ENCODE measurements at places on chromosomes 12 and 14.

GRCh38 chr12:28941248-28941647 lies 207.8 kb upstream of the FAR2 start:
- DNase-seq: no peak

- DNase-seq: no peak
Observed at GRCh38 chr12:96078231-96079135, 43.1 kb upstream of the LTA4H start.

GRCh38 chr14:93146119-93146518 lies 30.4 kb upstream of the ITPK1 start:
- no peak for DNase-seq

DNA sequence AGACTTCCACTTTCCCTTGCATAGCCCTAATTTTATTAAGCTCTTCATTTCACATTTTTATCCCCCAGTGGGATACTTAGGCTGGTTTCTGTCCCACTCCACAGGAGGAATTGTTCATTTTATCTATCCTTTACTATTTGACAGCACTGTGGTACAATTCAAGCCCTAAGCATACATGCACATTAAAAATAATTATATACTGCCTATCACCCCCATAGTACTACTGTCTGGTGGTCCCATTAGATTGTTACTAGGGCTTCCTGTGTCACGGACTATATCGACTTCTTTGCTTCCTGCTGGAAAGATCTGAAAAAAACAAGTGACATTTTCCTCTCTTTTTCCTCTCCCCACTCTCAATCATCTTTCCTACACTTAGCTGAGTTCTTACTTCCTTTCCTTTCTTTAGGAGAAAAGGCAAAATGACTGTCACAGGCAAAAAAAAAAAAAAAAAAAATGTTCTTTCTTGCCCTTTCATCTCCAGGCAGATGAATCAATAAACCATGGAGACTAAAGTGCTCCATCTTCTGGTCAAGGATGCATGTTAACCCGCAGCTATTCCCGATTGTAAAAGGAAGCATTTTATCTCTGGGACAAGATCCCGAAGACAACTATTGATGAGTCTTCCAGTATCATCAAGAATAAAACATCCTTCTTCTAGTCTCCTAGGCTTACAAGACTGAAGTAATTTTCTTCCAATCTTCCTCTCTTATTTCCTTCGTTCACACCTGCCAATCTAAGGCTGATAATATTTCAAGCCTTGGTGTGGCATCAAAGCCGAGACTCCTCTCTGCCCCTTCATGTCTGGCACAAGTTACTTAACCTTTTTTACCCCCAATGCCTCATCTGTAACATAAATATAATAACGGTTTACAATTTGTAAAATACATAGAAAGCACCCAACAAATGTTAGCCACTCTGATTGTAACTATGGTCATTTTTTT lies 94.4 kb upstream of the PLEKHG7 start:
- no peak for DNase-seq

DNA sequence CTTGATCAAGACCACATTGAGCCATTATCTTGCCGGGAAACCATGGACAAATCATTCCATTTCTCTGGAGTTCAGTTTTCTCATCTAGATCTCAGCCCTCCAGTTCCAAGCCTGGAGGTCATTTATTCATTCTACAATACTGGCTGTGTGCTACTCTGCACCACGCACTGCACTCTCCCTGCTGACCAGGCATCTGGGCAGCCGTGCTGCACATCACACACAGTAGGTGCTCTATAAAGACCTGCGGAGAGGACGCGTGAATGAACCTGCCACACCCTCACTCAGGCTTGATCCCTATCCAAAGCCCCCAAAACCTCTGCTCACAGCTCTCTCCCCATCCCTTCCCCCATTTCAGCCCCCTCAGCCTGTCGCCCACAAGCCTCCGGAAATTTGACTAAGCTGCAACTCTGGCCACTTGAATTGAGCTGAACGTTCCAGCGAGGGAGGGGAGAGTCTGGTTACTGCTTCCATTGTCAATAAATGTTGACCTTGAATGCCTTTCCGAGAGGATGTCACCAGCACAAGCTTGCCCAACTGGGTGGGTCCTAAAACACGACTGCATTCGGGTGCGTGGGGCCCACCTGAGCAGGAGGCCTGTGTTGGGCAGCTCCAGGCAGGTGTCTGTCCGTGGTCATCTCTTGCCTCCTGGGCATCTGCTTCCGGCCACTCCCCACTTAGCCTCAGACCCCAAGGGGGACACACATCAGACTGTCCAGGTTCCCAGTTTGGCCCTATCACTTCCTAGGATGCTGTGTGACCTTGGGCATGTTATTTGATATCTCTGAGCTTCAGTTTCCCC lies 17.8 kb downstream of the FAIM2 start:
- no peak for DNase-seq

DNA sequence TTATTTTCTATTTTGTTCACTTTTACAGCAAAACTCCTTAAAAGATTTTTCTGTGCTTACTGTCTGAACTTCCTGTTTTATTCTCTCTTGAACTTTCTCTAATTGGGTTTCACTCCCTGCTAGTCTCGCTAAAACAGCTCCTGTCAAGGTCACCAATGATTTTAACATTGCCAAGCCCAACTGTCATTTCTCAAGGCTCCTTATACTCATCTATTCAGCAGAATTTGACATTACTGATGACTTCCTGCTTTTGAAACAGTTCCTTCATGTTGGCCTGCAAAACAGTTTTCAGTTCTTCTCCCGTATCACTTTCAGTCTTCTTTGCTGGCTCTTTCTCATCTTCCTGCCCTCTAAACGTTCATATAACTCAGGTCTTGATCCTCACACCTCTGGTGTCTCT lies 268.5 kb upstream of the USP15 start:
- DNase-seq: no peak

- DNase-seq: no peak
Observed at GRCh38 chr14:94048691-94049624, 22.8 kb downstream of the OTUB2 start.

DNA sequence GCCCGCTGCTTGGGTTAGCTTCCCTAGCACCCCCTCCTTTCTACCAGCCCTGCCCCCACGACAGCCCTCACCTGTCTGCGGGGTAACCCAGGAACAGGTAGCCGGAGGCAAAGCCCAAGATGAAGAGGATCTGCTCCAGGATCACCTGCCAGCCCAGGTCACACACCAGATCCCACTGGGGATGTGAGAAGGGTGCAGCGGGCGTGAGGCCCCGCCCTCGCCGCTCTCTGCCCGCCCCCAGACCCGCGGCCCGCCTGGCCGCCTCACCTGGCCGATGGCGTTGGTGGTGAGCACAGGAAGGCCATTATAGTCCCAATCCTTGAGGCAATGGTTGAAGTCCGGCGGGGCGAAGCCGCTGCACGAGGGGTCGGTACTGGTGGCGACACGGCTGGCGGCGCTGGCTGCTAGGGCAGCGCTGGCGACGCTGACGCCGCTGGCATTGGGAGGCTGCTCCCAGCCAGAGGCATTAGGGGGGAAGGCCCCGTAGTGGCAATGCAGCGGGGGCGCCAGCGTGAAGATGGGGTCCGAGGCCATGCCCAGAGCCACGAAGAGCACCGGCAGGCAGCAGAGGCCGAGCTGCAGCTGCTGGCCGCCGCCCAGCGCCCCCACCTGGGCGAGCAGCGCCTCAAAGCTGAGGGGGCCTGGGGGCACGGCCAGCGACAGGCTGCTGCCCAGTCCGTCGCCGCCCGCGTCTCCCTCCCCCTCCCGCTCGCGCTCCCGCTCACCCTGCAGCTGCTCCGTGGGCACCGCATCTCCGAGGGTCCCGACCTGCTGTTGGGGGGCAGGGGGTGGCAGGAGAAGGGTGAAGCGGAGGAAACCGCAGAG lies 794 bp downstream of the SLC22A17 start:
- no peak for DNase-seq

- no peak for DNase-seq
Observed at GRCh38 chr12:68264857-68265256, 11.5 kb upstream of the IL22 start.

DNA sequence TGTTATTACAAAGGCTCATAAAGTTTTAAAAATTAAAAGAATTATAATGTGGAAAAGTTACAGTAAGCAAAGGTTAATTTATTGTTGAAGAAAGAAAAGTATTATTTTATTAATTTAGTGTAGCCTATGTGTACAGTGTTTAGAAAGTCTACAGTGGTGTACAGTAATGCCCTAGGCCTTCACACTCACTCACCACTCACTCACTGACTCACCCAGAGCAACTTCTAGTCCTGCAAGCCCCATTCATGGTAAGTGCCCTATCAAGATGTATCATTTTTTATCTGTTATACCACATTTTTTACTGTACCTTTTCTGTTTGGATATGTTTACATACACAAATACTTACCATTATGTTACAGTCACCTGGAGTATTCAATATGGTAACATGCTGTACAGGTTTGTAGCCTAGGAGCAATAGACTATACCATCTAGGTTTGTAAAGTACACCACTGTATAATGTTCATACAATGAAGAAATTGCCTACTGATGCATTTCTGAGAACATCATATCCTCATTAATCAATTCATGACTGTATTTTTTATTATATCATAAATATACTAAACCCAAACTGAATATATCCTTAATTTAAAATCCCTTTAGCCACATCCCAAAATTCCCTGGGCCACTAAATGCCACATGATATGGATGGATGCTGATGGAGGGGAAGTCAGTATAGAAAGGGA lies 43.6 kb upstream of the NID2 start:
- DNase-seq: no peak

DNA sequence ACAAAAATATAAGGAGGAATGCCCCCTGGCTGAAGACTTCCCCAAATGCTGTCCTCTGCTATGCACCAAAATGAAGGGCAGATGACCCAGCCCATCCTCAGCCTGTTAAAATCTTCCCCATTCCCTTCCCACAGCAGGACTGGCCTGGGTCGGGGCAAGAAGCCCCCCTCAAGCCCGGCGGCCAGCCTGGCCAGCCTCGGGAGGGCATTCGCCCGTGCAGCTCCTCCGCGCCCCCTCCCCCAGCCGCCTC lies 413 bp downstream of the RARG start:
- DNase-seq: peak; percentile 79

DNA sequence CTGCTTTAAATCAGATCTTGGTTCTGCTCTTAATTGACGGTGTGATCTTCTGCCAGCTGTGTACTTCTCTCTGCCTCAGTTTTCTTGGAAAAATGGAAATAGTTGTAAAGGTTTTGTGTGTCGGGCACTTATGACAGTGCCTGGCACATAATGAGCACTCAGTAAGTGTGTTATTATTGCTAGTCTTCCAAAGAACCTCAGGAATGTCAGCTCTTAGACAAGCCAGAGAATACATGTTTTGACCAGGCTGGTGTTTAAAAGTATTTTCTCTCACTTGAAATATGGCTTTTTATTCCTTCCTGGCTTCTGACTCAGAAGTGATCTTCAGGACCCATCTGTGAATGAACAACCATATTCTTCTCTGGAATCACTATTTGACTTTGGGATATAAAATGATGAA lies 304.1 kb downstream of the SNAPC1 start:
- DNase-seq: no peak

DNA sequence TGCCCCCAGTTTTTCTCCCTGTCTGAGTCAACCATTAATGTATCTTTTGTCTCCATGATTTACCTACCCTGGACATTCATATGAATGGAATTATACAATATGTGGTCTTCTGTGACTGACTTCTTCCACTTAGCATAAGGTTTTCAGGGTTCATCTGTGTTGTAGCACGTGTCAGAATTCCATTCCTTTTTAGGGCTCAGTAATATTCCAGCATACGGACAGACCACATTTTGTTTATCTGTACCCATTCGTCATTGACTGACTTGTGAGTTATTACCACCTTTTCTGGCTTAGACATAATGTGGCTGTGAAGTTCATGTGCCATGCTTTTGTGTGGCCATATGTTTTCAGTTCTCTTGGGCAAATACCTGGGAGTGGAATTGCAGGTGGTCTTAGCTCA lies 37.9 kb downstream of the TSPAN9 start:
- no peak for DNase-seq

DNA sequence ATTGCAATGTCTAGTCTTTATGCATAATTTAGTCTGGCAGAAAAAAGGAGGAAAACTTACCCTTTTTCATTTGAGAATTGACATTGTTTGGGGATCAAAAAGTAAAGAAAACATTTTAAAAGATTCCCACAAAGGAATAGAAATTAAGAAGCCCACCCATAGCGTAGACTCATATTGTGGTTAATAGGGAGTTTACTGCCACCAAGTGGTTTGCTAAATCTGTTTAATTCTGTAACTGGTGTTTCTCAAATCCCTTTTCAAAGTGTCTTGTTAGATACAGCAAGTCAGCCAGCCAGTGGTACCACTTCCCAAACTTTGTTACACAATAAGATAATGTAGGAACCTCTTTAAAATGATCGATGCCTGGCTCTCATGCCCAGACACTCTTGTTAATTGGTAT lies 180.3 kb downstream of the IPO8 start:
- no peak for DNase-seq

GRCh38 chr12:78490861-78491260 lies 373.7 kb upstream of the SYT1 start:
- no peak for DNase-seq

DNA sequence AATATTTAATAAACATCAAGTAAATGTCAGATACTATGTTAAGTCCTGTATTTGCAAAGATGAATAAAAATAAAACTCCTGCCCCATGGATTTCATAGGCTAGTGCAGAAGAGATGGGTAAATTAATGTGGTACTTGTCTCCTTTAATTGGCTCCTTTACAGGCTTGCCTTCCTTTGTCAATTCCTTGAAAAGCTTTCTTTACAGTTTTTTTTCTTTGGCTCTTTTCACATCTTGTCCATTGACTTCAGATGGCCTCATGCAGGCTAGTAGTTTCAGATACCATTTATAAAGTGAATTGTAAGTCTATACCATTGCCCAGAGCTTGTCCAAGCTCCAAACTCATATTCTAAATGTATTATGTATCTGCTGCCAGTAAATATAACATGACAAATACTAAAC lies 128.7 kb upstream of the GARIN2 start:
- DNase-seq: no peak

DNA sequence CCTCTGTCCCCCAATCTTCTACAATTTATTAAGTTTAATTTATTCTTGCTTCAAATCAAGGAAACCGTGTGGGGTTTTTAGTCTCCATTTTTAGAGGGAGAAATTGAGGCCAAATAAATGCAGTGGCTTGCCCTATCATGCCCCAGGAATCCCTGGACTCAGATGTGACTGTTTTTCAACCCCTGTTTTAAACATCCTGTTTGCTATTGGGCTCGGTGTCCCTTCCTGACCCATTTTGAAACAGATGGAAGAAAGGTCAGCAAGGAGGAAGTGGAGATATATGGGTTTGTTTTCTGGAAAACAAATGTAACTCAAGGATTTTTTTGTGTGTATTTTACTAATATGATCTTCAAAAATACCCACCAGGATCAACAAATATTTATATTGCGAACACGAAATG lies 84.7 kb downstream of the DACT1 start:
- no peak for DNase-seq

GRCh38 chr12:66188584-66189485 lies at the start of gene IRAK3:
Gene IRAK3, plus strand, starts transcription at chr12:66189214. Its CDS starts 86 bp downstream, at chr12:66189300.
- DNase-seq: peak; percentile 1
